ENCODE measurements at places on chromosomes 2 and 18.

GRCh38 chr2:107627926-107628325 lies 198.8 kb upstream of the RGPD4 start:
- DNase-seq: no peak

- DNase-seq: peak; percentile 1
These were observed 698.5 kb downstream of the NR4A2 start for GRCh38 chr2:155633887-155634570.

- DNase-seq: peak; percentile 94
These were observed 40.4 kb downstream of the CYRIA start for GRCh38 chr2:16625201-16625729.

- no peak for DNase-seq
These were observed 109.2 kb downstream of the SCN2A start for GRCh38 chr2:165348441-165348840.

DNA sequence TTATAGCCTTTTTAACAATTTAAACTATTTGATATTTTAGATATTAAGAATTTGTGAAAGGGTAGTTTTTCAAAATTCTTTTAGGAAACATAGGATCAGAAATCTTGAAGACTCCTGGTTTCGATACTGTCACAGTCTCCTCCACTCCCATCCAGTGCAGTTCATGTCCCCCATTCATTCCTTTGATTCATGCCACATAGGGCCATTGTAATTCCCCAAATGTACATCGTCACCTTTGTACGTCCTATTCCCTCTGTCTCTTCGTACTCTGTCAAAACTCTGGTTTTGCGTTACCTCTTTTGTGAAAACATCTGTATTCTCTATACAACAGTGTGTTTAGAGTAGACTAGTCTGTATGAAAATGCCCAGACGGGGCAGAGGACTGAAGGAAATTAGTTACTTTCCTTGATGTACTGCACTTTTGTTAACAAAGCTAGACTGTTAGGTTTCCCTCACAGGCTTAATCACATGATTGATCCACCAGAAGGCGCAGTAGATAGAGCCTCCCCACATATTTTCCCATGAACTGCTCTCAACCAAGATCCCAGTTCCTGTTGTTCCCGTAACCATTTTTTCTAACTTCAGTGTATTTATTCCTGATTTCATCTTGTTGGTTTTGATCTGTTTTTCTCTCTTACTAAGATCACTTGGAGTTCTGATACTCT lies 2.5 kb downstream of the MRPL35 start:
- no peak for DNase-seq

DNA sequence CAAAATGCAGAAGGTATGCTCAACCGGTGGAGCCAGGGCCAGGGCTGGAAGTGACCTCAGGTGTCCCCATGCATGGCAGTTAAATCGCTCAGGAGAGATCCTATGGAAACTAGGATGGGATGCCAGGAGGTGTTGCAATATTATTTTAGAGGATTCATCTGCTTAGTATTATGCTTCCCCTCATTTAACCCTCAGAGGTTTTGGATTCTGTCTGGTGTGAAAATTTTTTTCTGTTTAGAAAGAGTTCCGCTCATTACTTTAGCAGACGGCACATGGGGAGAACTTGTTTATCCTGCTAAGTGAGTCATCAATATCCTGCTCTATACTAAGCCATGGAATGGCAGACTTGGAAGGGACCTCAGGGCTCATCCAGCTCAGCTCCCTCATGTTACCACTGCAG lies 42.5 kb downstream of the TRIB2 start:
- DNase-seq: no peak

DNA sequence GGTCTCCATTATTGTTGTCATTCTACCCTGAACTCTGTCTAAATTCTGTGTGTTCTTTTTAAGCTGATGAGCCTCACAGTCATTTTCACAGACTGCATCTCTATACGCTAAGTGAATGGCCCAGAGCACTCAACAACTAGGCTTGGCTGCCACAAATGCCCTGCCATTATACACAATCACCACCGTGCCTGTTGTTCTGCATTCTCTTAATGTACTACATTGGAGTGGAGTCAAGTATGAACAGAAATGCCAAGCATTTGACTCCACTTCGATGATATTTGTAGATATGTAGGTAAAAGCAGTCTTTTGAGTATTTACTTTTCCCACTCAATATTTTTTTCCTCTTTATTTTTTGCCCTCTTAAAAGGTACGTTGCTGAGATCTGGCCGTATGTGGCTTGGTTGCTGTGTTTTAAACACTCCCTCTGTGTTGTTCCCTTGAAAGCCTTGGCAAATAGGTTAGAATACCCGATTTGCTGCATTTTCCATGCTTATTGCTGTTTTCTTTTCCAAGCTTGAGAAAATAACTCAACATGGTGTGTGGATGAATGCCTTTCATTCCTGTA lies 36.2 kb upstream of the TMEFF2 start:
- DNase-seq: no peak

GRCh38 chr2:237291138-237291792 lies 122.7 kb downstream of the COL6A3 start:
- DNase-seq: peak; percentile 67

GRCh38 chr2:240155048-240155744 lies 14.7 kb upstream of the OTOS start:
- DNase-seq: no peak

DNA sequence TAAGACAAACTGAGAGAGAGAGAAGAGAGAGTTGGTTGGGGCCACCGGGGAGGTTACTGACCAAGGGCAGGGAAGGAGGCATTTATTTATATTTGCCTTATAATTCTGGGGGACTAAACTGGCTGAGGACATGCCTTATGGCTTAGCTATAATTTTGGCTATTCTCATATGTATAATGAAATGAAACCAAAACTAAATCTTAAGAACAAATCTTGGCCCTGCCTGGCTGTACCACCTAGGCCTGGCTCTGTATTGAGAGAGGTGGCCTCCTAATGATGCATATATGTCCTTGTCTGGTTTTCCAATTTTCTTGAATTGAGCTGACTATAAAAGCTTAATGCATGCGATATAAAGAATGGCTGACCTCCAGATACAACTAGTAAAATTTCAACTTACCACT lies 3.5 kb upstream of the PPP1CB start:
- no peak for DNase-seq

GRCh38 chr2:236777408-236777807 lies 207.8 kb downstream of the ACKR3 start:
- no peak for DNase-seq

All from hematopoietic multipotent progenitor cell treated with erythropoietin and hydrocortisone succinate and interleukin-3 and kit ligand, for 4 days (in vitro differentiated cells).